ENCODE measurements at places on chromosomes 3 and 15.

DNA sequence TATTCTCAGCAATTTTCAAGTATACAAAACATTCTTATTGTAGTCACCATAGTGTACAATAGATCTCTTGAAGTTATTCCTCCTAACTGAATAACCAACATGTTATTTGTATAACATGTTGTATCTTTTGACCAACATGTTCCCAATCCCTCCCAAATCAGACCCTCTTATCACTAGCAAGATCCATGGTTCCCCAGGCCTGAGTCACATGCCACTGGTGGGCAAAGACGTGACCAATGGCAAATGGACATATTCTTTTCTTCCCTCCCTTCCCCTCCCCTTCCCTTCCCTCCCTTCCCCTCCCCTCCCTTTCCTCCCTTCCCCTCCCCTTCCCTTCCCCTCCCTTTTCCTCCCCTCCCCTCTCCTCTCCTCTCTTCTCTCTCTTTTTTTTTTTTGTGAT lies 45.4 kb downstream of the AMOTL2 start:
- DNase-seq = no peak

DNA sequence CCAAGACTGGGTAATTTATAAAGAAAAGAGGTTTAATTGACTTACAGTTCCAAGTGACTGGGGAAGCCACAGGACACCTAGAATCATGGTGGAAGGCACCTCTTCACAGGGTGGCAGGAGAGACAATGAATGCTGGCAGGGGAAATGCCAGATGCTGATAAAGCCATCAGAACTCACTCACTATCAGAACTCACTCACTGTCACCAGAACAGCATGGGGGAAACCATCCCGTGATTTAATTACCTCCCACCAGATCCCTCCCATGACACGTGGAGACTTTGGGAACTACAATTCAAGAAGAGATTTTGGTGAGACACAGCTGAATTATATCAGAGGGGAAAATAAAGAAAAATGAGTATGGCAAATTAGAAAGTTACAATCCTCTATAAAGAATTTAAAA lies 310.9 kb downstream of the BCHE start:
- DNase-seq = no peak

- no peak for DNase-seq
These were observed 34.7 kb upstream of the SYNM start for GRCh38 chr15:99070208-99070607.

GRCh38 chr15:22808240-22808639 lies 21.8 kb downstream of the NIPA1 start:
- no peak for DNase-seq

DNA sequence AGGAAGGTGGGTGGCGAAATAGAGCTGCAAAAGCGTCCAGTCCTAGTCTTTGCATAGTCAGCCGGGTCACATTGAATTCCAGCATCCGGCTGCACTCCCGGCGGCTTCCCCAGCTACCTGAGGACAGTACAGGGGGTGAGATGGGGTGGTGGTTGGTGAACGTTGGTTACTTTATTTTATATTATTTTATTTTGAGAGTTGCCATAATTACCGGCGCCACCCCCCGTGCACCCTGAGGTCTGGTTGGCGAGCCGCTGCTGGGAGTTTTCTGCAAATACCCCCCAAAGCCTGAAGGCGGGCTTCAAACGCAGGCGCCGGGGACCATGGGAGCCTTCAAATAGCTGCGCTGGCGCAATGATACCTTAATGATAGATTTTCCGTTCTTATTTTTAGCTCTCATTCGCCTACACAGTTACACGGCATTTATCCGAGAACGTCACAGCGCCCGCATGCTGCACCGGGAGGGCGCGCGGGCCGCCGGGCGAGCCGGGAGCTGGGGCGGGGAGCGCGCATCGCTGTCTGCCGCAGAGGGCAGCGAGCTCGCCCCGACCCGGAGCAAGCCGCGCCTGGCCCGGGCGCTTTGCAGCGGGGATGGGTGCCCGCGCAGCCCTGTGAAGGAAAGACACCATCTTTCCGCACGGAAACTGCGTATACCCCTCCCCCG lies 756 bp upstream of the RASGRF1 start:
- peak; percentile 12 for DNase-seq

DNA sequence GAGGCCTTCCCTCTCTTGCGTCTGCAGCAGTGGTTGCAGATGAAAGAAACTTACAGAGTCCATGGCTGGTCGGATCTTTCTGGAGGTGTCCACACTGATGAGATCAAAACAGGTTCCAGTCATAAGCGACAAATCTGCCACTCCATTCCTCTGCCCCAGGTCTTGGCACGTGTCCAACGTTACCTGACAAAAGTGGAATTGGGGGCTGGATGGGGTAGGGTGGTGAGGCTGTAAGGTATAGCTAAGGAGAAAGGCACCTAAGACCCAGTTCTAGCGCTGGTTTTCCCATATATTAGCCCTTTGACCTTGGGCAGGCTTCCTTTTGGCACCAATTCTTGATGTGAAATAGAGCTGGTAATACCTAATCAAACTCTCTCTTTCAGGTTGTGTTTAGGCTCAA lies 11.0 kb downstream of the FAM43A start:
- no peak for DNase-seq

GRCh38 chr3:48697952-48698351 lies 12.2 kb upstream of the NCKIPSD start:
- DNase-seq = no peak

DNA sequence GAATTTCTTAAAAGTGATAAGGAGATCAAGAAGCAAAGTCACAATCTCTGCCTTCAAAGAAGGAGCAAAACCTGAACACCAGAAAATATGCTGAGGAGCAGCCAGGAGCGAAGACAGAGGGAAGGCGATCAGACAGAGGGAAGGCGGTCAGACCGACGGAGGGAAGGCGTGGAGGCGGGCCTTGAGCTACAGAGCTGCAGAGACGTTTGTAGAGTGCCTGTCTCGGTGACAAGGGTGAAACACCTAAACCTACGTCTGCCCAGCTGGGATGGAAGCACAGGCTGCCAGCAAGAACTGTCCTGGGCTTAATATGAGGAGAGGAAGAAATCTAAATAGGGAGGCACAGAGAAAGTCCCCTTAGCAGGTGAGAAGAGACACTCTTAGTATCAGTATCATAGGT lies 476.0 kb downstream of the OCA2 start:
- no peak for DNase-seq

Data from stimulated activated CD8-positive, alpha-beta memory T cell treated with anti-CD3 and anti-CD28 coated beads, Interleukin-15, amount 100 ng/mL, for 48 hours (primary cell).